ENCODE measurements at places on chromosomes 1 and 21. TPM values are rescaled to one million over a fixed set of nuclear protein-coding genes. Genes with fewer than 3 reads are reported as not detected.

Gene IRF6
- 159 TPM for total RNA-seq

Gene CCDC17
- 2.5 TPM for total RNA-seq

Gene ADGRL2
- 40.5 TPM for total RNA-seq

Gene LEFTY1
- not detected for total RNA-seq

- peak; percentile 43 for ATAC-seq
Observed at GRCh38 chr1:101338714-101339430, 102.1 kb downstream of the S1PR1 start.

- ATAC-seq, result peak; percentile 89
Observed at GRCh38 chr1:153805042-153805745, 30.0 kb downstream of the SLC27A3 start.
